Mesenteric fat pad (tissue), 1 donor: ENCODE measurements at places on chromosomes 13 and 19. TPM values are rescaled to one million over a fixed set of nuclear protein-coding genes. Genes with fewer than 3 reads are reported as not detected.

MRPL54 gene
- total RNA-seq = 72.7 TPM

TNFSF9 gene
- total RNA-seq = 1.8 TPM

HRC gene
- total RNA-seq = 1.3 TPM

ATXN8OS gene
- total RNA-seq = not detected

PODNL1 gene
- total RNA-seq = 0.93 TPM

SH2D3A gene
- total RNA-seq = 0.55 TPM

DHDH gene
- total RNA-seq = 0.61 TPM

POU2F2 gene
- 2.7 TPM for total RNA-seq

C19orf85 gene
- not detected for total RNA-seq

LIG4 gene
- 12.3 TPM for total RNA-seq

SIGLECL1 gene
- total RNA-seq = not detected

FBXL12 gene
- total RNA-seq = 23.0 TPM

BRME1 gene
- 0.67 TPM for total RNA-seq

AP1M2 gene
- total RNA-seq = 3.2 TPM

KIR3DL2 gene
- not detected for total RNA-seq

CDX2 gene
- total RNA-seq = 0.45 TPM

PSG1 gene
- total RNA-seq = not detected

C19orf67 gene
- not detected for total RNA-seq

B3GNT3 gene
- 0.32 TPM for total RNA-seq

FCER2 gene
- 0.67 TPM for total RNA-seq
